ENCODE measurements at places on chromosomes 6 and 20.
A peak's percentile ranks its signal among the peaks of the same experiment; 100 is the strongest.

- DNase-seq = no peak
These were observed 192.2 kb downstream of the TPBG start for GRCh38 chr6:82555801-82556200.

GRCh38 chr6:131470534-131470933 is 102.5 kb upstream of the ARG1 start:
- DNase-seq = no peak

- no peak for DNase-seq
These were observed 6.9 kb downstream of the NOTCH4 start for GRCh38 chr6:32216998-32217397.

- no peak for DNase-seq
These were observed 110.5 kb downstream of the ZFP64 start for GRCh38 chr20:52081066-52081465.

GRCh38 chr6:108004861-108005260 is 46.9 kb upstream of the SEC63 start:
- no peak for DNase-seq

DNA sequence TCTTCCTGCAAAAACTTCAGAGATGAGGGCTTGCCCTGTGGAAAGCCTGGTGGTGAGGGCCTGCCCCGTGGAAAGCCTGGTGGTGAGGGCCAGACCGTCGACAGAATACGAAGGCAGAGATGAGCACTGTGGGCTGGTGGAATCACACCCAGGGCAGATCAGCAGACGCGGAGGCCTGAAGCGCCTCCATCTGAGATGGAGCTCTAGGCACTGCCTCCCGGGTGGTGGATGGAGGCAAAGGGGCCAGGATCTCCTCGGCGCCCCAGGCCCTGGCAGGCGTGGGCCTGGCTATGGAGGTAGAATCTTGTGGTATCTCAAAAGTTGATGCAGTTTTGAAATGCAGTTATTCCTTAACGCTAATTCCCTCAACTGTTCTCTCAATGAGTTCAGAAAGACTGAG is 104.8 kb downstream of the PSMB1 start:
- DNase-seq = no peak

GRCh38 chr6:22892452-22892851 is 323.1 kb downstream of the HDGFL1 start:
- peak; percentile 90 for DNase-seq

- DNase-seq = no peak
These were observed 68.7 kb downstream of the SYCP2 start for GRCh38 chr20:59864726-59865125.

DNA sequence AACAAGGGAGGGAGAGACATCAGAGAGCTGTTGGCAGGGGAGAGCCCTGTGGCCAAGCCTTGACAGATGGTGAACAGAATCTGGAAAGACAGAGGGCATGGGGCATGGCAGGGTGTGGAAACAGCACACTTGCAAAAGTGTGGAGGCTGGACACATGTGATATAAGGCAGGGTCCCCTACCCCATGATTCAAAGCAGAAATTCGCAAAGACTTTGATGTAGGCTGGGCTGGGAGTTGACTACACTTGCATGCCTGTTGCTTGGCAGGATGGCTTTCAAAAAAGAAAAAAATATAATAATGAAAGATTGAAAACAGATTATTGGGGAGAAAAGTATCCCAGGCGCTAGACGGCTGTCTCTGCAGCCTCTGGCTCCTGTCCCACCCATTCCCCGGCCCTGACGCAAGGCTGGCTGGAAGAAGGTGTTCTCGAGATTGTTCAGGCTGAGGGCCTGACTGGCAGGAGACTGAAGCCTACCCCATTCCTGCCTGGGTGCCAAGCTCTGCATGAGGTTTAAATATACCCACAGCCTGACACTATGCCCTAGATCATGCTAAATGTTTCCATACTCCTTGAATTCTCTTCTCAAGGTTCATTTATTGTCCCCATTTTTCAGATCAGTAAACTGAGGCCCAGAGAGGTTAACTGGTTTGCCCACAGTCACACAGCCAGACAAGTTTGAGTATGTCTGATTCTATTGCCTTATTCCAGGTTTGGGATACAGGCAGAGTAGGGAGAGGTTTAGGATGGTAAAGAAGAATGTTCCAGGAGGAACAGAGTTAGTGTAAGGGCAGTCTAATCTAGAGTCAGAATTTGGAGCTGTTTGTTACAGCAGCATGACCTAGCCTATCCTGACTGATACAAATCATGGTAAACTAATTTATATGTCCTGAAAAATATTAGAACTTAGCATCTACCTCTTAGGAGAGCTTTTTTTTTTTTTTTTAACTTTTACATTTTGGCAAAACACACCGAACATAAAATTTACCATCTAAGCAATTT is 23.4 kb upstream of the CCN5 start:
- no peak for DNase-seq

GRCh38 chr20:38326309-38326708 is 20.0 kb upstream of the LBP start:
- no peak for DNase-seq

DNA sequence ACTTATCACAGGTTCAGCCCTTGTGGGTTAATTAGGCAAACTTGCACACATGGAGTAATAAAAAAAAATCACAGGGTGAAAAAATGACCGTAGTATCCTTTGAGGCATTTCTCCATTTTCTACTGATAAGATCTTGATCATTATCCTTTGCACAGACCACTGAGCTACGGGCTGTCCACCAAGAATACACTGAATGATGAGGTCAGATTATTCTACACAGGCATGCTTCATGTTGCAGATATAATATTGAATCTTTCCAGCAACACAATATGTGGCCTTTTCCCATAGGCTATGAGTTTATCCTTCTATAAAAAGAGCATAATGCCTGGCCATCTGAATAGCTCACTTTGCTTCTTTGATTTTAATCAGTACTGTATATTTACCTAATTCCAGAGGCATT is 168.9 kb downstream of the FRK start:
- no peak for DNase-seq

DNA sequence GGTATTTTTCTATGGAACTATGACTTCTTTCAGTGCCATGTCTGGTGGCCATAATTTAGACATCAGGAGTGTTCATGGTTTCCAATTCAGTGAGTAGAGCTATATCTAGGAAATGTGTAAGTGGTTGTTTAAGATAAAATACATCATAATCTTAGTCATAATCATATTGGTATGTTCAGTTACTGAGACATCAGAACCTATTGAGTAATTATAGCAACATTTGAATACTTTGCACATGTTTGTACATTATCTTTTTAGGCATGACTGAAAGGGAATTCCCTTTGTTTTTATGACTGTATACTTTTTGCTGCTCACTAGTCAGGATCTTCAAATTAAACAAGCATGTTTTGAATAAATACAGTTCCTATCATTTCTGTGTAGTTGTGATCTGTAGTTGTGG is 64.0 kb downstream of the STXBP5 start:
- DNase-seq = no peak

DNA sequence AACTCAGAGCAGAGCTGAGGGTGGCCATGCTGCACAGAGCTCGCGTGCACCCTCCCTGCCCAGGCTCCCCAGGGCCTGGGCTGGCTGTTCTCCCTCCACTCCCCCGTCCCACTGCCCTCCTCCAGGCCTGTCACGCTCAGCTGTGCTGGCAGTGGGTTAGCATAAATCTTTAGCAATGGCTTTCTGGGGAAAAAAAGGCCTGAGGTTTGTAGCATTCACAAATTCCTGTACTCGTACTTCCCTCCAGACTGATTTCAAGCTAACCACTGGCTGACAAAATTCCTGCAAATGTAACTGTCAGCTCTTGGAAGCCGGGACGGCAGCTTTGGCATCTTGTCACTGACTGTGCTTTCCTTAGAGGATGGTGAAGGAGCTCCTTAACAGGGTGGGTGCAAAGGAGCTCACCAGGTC is 22.3 kb upstream of the SMOC2 start:
- DNase-seq = no peak

- DNase-seq = no peak
These were observed 93.0 kb downstream of the HUS1B start for GRCh38 chr6:563863-564262.

DNA sequence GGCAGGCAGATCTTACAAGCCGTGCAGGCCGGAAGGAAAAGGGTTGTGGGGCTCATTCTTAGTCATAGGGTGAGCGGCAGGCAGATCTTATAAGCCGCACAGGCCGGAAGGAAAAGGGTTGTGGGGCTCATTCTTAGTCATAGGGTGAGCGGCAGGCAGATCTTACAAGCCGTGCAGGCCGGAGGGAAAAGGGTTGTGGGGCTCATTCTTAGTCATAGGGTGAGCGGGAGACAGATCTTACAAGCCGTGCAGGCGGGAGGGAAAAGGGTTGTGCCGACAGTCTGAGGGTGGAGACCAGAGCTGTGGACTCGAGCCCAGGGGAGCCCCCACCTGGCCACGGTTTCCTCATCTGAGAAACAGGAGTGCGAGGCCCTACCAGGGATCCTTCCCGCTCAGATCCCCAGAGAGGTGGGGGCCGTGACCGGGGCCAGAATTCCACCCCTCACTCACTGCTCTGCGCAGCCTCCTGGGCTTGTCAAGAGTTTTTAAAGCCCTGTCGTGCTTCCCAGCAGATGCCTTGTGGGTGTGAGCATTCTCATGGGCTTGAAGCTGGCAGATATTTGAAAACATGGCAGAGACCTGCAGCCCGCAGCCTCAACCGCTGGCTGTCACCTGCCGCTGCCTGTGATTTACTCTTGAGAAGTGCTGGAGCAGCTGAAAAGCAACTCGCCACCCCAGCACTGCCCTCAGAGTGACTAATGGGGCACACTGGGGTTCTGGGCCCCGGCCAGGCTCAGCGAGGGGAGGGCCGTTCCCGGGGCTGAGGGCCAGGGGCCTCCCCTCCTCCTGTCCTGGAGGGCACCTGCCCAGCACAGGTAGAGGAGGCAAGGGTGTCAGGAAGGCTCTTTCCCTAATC is 31.9 kb downstream of the NTSR1 start:
- DNase-seq = peak; percentile 51

GRCh38 chr6:7904654-7905319 is 5.8 kb downstream of the TXNDC5 start:
- no peak for DNase-seq

GRCh38 chr6:15735567-15736265 is 72.9 kb upstream of the DTNBP1 start:
- no peak for DNase-seq

GRCh38 chr6:73180763-73181619 is 44.3 kb downstream of the KHDC1L start:
- DNase-seq = peak; percentile 23

DNA sequence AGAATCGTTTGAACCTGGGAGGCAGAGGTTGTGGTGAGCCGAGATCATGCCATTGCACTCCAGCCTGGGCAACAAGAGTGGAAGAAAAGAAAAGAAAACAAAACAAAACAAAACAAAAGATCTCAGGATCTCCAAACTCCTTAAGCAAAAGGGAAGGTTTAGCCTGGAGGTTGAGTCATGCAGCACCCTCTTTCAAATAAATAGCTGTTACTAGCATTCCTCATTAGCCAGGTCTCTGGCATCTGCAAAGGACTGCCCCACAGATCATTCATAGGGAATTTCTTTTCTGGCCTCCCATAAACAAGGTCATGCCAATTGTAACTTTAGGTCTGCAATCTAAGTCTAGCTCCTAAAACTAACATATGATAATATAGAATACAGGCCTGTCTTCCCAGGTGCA is 37.2 kb downstream of the EDN1 start:
- DNase-seq = peak; percentile 43

DNA sequence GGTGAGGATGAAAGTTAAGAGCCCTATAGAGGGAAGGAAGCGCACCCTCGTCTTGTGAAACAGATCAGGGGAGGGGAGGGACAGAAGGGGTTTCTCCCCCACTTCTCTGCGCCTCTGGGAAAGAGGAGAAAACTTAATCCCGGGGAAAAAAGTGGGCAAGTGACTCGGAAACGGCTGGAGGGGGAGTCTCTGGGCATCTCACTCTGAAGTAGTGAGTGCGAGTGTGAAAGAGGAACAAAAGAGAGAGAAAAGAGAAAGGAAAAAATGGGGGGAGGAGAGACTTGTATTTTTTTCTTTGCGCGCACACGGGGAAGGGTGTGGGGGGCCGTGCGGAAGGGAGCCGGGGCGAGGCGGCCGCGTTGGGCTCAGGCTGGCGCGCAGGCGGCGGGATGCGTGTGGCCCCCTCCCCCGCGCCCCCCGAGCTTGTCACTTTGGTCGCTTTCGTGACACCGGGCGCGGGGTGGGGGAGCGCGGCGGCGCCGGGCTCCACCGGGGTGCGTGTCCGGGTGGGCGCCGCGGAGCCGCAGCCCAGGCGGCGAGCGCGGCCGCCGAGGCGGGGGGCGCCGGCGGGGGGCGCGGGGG is 454 bp downstream of the L3MBTL3 start:
- DNase-seq = no peak

DNA sequence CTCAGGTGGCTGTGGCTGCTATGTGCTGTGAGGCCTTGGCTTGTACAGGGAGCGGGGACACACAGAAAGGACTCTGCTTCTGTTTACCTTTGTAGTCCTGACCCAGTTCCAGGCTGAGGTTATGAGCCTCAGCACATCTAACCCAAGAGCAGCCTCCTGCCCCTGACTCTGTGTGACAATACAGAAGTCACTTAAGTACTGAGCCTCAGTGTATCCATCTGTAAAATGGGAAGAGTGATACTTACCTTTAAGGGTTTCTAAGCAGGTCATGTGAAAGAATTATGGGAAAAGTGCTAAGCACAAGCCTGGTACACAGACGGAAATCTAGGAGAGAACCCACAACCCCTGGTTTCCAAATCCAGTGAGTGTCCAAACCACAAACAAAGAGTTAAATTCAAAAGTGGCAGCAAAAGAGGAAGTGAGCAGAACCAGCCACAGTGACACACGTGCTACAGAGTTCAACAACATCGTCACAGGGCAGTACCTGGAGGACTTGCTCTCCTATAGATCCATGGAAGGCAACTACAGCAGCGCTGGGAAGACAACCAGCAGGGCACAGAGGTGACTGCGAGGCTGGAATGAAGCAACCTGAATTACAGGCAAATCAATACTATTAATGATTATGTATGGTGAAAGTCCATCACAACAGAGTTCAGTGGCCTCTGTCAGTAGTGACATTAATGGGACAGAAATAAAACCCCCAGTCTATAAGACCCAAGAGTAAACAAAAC is 12.5 kb downstream of the TRIM26 start:
- no peak for DNase-seq

GRCh38 chr6:127533736-127534135 is 14.6 kb upstream of the MTCL3 start:
- DNase-seq = no peak

- no peak for DNase-seq
These were observed 76.1 kb downstream of the NKAIN2 start for GRCh38 chr6:123879749-123880148.

GRCh38 chr20:4691753-4692152 is 30.0 kb upstream of the PRND start:
- no peak for DNase-seq

DNA sequence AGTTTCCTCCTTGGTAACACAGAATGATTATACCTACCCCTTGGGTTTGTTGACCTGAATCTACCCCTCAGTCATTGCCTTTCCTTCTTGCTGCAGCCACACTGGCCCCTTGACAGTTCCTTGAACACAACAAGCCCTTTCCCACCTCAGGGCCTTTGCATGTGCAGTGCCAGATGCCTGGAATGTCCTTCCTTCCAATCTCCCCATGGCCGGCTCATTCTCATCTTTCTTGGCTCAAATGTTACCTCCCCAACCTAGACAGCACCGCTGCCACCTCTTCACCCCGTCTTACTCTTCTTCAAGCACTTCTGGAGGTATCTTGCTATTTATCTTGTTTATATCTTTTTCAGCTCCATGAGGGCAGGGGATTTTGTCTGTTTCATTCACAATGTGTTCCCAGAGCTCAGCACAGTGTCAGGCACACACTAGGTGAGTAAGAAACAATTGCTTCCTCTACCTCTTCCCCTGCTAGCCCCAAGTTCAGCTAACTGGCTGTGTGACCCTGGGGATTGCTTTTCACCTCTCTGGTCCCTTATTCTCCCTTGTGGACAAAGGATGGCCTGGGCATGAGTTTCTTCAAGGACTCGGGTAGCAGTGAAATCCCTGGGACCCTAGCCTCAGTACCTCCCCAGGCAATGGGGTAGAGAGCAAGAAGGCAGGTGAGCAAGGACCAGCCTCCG is 121.5 kb downstream of the CEBPB start:
- DNase-seq = no peak
